ENCODE measurements at places on chromosomes 6 and 20.

GRCh38 chr6:108560463-108561308 is at the start of gene FOXO3:
FOXO3 (plus strand) TSS chr6:108560917; CDS start chr6:108561209, 292 bp downstream.
- peak; percentile 85 for DNase-seq

DNA sequence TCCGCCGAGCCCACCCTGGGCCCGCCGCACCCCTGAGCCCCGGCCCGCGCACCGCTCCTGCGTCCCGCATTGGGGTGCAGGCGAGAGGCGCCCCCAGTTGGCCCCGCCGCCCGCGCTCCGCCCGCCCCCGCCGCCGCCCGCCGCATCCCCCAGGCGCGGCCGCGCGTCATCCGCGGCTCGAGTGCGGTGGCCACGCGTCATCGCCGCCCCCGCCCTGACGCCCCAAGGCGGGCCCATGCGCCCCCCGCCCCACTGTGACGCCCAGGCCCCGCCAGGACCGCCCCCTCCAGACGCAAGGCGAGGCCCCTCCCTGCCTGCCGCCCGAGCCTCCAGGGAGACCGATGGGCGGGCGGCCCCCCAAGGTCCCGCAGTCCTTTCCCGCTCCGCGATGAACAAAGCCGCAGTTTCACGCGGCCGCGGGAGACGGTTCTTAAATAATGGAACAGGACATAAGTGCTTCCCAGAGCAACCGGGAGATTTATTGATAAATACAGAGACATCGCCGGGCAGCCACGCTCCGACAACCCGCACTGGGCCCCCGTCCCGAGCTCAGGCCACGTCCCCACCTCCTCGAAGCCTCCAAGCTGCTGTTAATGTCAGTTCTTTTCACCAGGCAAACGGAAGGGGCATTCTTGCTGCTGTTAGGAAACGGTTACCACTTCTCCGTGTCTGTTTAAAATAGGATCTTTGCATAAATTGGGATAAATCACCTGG is at the start of gene ANKRD60:
Gene ANKRD60, minus strand, starts transcription at position 170 of the 714 bp plus-strand sequence. Its CDS starts 0 bp downstream, at position 170.
- DNase-seq = peak; percentile 58

GRCh38 chr6:115363379-115363778 is 697.3 kb downstream of the FRK start:
- no peak for DNase-seq

DNA sequence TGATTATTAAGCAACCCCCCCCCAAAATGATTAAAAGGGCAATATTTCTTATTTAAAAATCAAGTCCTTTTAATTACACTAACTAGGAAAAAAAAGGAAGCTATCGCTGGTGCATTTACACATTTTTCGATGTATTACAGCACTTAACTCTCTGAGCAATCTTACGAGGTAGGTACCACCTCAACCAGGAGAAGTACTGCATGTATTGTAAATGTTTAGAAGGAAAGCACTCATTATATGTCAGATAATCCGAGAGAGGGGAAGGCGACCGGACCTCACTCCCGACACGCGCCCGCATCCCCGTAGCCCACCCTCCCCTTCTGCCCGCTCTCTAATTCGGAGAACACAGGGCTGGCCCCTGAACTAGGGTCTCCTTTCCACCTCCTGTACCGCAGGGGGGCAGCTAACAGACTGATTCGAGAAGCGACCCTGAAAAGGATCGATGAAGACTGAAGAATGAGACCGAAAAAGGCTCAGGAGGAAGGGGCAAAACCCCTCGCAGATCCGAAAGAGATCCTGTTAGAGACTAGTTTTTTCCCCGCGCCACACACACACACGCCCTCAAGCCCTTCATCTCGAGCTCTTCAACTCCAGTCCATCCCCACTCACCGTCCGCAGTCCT is 337 bp downstream of the ESF1 start:
- no peak for DNase-seq

Measured in CD4-positive, alpha-beta T cell treated with Interferon gamma for 1 hour (primary cell).